Right renal pelvis (tissue), 4 donors: ENCODE measurements at places on chromosomes 12 and 14.

DNA sequence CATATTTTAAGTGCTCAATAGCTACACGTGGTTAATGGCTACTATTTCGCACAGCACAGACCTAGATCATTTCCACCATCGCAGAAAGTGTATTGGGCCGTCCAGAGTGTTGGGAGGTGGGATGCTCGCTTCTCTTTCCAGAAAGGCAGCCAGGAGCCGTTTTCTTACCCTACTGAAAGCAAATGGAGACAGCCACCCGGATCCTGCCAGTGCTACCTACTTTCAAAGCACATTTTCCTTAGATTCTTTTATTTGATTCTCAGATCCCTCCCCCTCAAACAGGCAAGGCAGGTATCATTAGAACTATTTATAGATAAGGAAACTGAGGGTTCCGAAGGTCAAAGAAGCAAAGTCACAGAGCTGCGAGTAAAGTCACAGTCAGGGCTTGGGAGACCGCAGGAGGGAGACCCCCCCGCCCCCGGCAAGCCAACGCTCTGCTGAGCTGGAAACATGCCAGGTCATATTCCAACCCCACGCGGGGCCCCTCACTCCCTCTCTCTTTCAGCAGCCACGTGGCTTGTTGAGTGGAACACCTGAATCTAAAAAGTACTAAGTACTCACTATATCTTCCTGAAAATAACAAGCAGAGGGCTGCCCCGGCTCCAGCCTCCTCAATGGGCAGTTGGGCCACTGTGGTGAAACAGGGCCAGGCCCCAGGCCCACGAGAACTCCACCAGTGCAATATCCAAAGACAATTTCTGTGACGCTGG, 36.2 kb downstream of the PRIMA1 start:
- DNase-seq: no peak

DNA sequence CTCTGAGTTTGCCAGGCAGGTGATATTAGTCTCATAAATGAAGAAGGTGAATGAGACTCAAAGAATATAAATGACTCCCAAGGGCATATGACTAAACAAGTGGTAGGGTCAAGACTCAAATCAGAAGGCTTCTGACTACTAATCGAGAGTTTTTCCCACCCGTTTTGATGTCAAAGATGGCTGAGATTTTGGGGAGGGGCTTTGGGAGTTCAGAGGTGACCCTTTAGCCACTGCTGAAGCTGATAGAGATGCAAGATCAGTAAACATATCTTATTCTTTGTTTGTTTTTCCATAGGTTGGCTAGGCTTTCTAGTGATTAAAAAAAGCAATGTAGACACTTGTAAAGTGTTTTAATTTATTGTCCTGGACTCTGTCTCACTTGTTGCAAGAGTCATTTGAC, 239.6 kb upstream of the PLEKHG7 start:
- DNase-seq: no peak

- no peak for DNase-seq
Observed at GRCh38 chr14:30757082-30757481, 117.3 kb upstream of the COCH start.

GRCh38 chr12:113131556-113131955, 4.0 kb downstream of the RASAL1 start:
- no peak for DNase-seq

DNA sequence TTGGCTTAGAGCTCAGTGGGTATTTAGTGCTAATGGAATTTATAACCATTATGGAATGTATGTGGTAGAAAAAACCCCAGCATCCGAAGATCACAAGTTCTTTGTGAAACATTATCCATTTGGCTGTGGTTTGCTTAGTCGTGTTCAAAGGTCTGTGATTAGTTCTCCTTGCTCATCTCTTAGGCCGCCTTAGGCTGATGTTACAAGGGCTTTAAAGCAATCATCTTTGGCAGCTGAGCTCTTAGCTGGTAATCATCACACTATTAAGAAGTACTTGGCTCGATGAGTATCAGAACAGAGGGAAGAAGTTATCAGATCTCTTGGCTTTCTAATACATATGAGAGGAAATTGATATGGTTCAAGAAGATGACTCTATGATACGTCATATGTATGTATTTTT, 124.1 kb upstream of the E2F7 start:
- no peak for DNase-seq

DNA sequence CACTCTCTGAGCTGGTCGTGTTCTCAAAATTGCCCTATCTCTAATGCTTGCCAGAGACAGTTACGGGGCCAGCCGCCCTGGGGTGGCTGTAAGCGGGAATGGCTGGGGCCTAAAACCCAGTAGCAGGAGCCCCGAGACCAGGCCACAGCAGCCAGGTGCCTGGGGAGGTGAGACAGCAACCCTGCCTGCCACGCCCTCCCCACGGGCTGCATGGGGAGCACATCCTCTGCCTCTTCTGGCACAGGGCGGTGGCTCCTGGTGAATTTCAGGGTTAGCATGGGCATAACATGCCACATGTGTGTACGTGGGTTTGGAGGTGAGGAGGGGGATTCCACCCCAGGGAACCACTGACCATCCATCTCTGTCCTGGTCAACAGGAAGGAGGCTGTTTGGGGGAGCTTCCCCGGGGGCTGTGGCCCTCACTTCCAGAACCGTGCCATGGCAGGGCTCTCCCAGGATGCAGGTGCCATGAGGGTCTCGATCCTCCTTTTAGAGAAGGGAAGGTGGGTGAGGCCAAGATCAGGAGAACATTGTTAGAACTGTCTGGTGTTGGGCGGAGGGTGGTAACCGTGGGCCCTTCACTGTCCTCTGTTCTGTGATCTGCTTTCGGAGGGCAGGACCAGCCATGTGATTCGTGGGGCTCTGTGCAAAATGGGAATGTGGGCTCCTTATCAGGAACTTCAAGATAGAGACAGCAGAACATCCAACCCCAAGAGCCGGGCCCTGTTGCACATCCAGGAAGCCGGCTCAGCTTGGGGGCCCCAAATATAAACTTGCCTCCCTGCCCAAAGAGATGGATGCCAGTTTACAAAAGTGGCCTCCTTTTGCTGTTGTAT, 312.2 kb upstream of the DIO3 start:
- no peak for DNase-seq

GRCh38 chr14:24398293-24398652, 530 bp upstream of the NYNRIN start:
- DNase-seq: peak; percentile 77

DNA sequence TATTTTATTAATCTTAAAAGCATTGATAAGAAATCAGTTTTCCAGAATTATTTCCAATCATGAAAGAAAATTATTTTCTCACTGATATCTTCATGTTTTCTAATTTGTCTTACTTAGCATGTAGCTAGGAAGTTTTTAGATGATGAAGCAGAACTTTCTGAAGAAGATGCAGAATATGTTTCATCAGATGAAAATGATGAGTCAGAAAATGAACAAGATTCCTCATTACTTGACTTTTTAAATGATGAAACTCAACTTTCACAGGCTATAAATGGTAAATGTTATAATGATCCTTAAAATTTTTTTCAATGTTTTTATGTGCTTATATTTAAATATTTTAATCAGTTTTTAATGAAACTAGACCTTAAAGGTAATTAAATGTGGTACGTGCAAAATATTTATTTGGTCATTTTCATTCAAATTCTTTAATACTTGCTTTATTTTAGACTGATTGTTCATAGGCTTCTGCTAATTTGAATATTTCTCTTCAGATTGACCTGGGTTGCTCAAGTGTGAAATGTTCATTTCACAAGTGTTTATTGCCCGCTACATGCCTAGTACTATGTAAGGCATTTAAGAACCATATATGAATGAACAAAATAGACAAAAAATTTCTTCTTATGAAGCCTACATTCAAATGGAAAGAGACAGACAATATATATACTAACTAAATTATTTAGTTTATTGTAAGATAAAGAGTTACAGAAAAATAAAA, 49.5 kb downstream of the FANCM start:
- DNase-seq: no peak

DNA sequence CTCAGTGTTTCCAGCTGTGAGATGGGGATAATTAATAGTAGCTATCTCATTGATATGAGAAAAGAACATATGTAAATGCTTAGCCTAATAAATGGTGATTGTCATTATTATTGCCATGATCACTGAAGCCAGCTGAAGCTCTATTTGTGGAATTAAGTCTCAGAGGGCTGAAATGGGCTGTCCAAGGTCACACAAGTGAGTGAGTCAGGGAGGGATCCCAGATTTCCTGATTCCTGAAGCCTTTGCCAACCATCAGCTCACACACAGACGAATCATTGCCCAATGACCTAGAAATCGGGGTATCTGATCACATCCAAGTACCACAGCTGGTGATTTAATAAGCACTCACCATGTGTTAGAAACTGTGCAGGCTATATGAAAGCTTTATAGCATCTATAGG, 21.6 kb upstream of the TMEM229B start:
- no peak for DNase-seq

DNA sequence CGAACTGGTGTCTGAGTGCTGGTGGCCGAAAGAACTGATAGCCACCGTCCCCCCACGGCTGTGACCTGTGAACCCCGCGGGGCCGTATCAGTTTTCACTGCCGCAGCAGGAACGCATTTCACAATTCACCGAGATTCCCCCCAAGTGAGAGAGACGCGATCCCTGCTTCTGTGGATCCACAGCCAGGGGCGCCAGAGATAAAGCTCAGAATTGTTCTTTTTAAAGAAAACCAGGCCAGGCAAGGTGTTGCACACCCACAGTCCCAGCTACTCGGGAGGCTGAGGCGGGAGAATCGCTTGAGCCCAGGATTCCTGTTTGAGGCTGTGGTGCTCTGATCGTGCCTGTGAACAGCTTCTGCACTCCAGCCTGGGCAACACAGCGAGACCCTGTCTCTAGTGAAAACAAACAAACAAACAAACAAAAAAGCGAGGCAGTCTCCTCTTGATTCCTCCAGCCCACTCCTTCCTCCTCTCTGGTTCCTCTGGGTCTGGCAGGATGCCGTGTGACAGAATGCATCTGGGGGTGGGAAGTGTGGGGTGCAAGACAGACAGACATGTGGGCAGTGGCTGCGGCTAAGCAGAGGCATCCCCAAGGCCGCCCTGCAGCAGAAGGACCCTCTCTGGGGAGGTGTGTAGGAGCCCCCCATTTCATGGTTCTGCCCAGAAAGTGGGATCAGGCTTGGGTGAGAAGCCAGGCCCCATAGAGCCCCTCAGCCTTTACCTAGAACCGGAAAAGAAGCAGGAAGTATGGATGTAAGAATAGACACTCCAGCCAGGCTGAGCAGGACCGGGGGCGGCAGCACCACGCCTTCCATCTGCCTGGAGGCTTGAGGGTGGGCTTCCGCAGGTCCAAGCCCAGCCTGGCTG, 39.2 kb upstream of the PPP1R13B start:
- no peak for DNase-seq

GRCh38 chr14:36941783-36942521, 230.5 kb downstream of the SLC25A21 start:
- DNase-seq: peak; percentile 43

DNA sequence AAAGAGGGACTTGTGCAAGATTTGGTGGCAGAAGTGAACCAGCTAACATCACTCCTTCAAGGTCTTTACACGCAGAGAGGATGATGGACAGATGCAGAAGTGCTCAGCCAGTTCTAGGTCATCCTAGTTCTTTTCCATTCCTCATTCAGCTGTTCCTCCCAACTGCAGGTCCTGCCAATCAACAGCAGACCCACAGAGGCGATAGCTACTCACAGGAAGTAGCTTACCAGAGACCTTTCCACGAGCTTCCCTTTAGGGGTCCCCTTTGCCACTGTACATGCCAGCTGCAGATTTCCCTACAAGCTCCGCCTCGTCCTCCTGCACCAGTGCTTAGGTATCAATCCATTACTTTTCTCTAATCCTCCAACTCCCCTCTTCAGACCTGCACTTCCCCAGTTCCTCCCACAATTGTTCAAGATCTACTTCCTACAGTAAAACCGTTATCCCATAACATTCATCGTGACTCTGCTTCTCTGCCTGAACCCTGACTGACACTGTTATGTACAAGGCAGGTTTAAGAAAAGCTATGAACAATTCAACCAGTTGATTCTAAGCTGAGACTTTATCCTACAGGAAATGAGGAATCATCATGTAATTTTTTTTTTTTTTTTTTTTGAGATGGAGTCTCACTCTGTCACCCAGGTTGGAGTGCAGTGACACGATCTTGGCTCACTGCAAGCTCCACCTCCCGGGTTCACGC, 22.5 kb downstream of the RECQL start:
- no peak for DNase-seq

- no peak for DNase-seq
Observed at GRCh38 chr14:50063876-50064420, 52.4 kb downstream of the VCPKMT start.

DNA sequence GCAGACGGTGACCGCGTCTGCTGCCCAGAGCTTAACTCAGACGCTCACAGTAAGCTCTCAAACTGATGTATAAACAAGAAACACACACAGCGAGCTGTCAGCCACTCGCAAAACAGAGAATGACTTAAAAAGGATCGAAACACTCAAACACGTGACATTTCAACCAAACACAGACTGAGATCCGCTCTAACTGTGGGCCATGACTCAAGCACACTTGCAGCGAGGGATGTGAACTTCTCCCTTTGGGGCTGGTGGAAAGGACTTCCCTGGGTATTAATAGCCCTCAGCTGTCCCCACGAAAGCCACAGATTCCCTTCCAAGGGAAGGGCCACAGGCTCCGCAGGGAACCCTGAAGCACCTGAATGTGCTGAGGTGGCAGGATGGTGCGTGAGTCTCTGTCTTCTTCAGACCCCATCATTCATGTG, 29.1 kb downstream of the CCDC88C start:
- no peak for DNase-seq

DNA sequence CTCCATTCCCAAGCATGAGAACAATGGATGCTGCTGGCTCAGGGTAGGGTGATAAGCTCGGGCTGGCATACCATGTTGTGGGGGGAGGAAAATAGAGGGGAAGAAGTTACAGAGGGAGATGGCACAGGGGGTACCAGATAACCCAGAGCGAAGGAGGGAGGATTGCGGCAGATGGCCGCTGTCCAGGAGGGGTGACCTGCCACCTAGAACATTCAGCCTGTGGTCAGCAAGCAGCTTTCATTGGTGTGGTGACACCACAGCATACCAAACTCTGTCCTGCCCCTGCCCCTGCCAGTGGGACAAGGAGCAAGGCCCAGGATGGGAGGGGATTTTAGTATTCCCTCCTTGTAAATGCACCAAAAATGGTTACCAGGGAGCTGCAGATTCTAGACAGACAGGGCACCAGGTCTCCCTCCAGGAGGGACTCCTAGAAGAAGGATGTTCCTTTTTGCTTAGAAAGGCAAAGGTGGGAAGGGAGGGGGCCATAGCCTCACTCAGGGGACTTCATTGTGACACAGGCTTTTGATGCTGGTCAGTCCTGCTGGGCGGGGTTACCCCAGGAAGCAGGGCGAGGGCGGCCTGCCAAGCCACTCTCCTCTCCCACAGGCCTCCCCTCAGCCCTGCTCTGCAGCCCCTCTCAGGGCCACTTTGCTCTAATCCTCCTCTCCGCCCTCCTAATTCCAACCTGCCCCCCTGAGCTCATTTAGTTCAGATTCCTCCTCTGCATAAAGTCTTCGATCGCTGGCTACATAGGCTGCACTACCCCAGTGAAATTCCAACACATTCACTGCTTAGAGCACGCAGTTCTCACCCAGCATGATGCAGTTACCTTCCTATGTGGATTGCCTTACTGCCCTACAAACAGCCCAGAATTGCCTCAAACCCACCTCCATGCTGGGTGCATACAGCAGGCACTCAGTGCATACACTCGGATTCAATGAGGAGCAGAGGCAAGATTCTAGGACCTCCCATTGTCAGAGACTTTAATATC, 36.0 kb upstream of the PLEKHG6 start:
- no peak for DNase-seq
